Activated T-cell treated with anti-CD3 and anti-CD28 coated beads for 48 hours (primary cell): ENCODE measurements at places on chromosomes 3 and 15.

GRCh38 chr3:186653080-186653707, 12.6 kb upstream of the HRG start:
- no peak for DNase-seq

- DNase-seq, result no peak
Measured at GRCh38 chr3:118533676-118534075, 501.0 kb downstream of the IGSF11 start.

DNA sequence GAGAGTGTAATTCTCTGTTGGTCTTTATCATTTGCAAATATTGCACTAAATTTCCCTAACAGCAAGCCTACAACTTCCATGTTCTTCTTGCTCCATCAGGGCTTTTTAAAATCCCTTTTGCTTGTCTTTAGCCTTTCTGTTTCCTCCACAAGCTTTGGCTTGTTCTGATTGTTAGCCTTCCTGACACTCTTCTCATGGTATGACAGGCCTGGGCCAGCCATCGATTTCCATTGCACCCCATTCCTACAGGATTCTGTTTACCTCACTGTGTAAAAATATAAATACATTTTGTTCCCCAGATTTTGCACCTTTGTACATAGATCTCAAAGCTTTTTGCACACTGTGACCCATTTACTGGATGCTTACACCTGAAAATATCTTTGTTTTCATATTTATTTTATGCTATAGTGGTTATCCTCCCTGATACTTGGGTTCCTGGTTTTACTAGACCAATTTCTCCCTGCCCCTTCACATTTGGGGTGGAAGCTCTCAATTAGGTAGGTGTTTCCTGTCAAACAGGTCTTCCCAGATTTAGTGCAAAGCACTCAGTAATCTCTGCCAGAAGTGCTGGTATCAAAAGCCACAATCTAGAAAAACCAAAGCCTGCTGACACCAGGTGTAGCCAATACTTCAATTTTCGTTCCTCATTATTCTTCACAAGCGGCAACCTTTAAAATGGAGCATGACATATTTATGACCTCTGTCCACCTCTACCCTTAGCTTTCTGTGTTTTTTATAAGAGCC, 57.9 kb upstream of the PPP2R3A start:
- DNase-seq, result no peak

DNA sequence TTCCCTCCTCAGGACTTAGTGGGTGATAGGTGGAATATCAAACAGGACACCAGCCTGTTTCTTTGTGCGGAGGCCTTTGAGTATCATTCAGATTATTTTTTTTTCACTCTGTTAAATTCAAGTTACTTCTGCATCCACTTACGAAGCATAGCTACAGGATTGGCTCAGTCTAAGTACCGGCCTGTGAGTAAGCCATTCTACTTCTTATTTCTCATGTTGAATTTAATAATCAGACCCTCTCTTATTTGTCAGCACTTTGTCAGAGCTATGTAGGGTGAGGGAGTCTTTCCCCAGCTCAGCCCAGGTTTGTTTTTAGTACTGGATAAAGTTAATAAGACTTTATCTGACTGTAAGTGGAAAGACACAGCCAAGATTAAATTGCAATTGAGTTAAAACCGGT, 54.7 kb downstream of the ITPR1 start:
- no peak for DNase-seq

DNA sequence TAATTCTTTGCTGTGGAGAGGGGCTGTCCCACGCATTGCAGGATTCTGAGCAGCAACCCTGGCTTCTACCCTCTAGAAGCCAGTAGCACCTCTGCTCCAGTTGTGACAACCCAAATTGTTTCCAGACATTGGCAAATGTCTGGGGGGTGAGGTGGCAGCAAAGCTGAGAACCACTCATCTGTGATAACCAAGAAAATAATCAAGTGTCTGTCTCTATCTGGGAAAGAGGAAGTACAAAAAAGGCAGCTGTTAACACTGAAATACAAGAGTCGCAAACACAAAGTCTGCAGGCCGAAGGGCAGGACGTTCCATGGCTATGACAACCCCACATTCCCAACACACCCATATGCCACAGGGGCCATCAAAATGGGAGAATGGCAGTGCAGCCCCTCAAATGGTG, 42.2 kb upstream of the GNB5 start:
- no peak for DNase-seq

DNA sequence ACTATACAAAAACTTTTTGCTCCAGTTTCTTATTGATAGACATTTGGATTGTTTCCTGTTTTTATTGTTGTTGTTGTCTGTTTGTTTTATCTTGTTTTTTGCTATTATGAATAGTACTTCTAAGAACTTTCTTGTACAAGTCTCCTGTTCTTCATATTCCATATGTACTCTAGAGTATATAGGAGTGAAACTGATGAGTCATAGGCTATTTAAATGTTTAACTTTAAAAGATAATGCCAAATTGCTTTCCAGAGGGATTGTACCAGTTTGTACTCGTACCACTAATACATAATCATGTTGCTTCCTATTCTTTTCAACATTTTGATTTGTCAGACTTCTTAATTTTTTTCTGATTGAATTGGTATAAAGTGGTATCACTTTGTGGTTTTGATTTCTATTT, 19.6 kb downstream of the LRRC49 start:
- no peak for DNase-seq

GRCh38 chr3:50201573-50202315, 3.3 kb upstream of the SLC38A3 start:
- no peak for DNase-seq

GRCh38 chr3:159765030-159765859, 223.4 kb upstream of the IL12A start:
- DNase-seq, result no peak

DNA sequence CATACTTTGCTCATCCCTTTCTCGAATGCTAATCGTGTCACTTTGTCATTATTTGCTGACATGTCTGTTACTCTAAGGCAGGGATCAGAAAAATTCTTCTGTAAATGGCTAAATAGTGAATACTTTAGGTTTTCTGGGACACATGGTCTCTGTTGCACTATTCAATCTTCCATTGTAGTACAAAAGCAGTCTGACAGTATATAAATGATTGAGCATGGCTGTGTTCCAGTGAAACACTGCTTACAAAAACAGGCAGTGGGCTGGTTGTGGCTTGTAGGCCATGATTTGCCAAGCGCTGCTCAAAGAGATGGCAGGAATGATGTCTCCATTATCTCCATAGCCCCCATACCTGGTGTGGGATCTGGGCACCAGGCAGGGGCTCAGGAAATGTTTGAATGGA, 45.6 kb downstream of the TMEM266 start:
- DNase-seq, result no peak

- no peak for DNase-seq
Measured at GRCh38 chr3:113626503-113627371, 69.7 kb downstream of the USF3 start.

DNA sequence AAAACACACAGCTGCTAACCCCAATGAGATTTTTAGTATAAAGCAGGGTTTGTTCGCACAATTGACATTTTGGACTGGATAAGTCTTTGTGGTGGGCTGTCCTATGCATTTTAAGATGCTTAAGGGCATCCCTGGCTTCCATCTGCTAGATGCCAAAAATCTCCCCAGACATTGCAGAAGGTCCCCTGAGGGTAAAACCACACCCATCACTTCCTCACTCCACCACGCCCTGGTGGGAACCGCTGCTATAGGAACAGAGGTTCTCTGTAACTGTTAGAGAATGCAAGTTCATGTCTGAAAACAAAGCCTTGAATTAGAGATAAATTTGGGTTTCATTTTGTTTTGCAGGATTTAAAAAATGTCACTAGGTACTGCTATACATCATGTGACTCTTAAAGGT, 67.7 kb downstream of the ARHGEF26 start:
- no peak for DNase-seq

DNA sequence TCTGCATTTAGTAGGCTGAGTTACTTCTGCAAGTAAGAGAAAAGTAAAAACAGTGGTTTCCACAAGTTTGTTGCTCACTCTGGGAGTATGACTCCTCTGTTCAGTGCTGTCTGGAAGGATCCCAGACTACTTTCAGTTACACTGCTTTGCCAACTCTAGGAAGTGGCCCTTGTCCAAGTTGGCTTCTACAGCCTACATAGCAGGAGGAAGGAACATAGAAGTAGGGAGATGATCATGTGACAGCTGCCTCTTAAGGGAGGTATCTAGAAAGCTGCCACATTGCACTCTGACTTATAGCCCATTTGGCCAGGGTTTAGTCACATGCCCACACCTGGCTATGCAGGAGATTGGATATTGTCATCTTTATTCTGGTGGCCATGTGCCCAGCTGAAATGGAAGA, 298.1 kb downstream of the NSUN3 start:
- DNase-seq, result no peak

DNA sequence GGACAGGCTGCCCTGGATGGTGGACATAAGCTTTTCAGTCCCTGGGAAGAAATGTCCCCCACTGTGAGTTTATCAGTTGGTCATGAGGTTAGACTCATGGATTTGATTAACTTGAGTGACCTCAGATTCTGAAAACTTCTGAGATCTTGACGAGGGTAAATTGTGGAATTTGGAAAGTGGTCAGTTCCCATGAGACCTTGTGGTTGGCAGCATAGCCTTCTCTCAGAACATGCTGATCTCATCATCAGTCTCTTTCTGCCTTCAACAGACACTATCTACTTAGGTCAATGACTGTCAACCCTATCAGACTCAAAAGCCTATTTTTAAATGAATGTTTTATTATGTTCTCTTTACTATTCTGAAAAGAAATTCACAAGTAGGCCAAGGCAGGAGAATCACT, 45.6 kb upstream of the NDUFB4 start:
- no peak for DNase-seq

GRCh38 chr3:49025793-49026520, 3.2 kb downstream of the IMPDH2 start:
- DNase-seq, result no peak

GRCh38 chr3:187979564-187979963, 174.4 kb upstream of the LPP start:
- no peak for DNase-seq

GRCh38 chr3:22632536-22632935, 570.6 kb upstream of the UBE2E2 start:
- no peak for DNase-seq

DNA sequence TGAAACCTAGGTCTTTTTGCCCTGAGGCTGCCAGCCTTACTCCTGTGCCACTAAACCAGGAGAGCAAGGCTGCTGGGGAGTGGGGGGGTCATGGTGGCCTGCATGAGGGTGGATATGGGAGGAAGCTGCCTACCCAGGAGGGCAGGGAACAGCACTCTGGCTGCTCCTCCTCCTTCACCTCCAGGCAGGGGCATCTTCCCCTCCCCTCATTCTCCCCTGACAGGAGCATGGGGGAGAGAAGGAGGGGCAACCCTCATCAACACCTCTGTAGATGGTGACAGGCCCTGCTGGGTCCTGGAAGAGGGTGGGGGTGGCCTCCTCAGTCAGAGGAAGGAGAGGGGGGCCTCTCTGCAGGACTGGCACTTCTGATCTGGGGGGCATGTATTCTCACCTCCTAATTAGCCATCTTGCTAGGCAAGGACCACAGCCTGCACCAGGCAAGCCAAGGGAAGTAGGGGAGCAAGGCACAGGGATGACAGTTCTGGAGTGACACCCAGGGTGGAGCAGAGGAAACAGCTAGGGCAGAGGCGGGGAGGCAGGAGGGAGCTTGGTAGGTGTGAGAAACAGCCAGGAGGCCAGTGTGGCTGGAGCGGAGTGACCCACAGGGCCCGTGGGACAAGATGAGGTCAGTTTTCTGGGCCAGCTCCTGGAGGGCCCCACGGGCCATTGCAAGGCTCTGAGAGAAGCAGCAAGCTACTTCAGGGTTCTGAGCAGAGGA, 4.9 kb downstream of the CCDC33 start:
- no peak for DNase-seq

DNA sequence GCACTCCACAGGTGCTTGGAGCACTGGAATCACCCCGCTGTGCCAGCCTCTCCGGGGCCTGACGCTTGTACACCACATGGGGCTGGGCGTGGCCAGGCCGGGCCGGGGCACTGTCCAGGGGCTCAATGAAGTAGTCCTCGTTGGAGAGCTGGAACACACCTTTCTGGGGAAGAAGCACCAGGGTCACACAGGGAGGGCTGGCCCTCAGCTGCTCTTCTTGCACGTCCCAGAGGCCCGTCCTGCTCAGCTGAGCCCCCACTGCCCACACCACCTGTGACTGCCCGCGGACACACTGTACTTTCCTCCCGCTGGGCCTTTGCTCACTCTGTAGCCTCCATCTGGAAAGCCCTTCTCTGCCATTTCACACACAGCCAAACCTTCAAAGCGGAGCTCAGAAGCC, 13.3 kb downstream of the ADAMTS7 start:
- DNase-seq, result no peak

- no peak for DNase-seq
Measured at GRCh38 chr3:184567946-184568559, 6.5 kb downstream of the EPHB3 start.

- DNase-seq, result peak; percentile 16
Measured at GRCh38 chr15:43268111-43269105, 1.7 kb upstream of the TGM5 start.

- DNase-seq, result no peak
Measured at GRCh38 chr15:28012231-28012630, 86.9 kb downstream of the OCA2 start.

DNA sequence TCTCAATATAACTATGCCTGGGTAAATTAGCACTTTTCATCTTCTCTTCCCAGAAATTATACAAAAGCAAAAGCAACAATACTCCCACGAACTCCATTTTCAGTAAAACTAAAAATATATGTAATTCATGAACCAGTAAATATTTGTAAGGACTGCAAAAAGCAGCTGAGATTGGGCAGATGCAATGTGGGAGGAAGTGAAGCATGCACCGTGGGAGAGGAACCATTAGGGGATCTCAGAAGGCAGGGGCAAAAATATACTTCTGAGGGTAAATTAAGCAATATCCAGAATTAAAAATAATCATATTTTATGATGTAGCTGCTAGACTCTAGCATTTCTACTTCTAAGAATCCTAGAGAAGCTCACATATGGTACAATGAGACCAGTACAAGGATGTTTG, 20.2 kb downstream of the CFAP91 start:
- no peak for DNase-seq

GRCh38 chr3:171462224-171462623, 2.0 kb upstream of the TNIK start:
- no peak for DNase-seq

DNA sequence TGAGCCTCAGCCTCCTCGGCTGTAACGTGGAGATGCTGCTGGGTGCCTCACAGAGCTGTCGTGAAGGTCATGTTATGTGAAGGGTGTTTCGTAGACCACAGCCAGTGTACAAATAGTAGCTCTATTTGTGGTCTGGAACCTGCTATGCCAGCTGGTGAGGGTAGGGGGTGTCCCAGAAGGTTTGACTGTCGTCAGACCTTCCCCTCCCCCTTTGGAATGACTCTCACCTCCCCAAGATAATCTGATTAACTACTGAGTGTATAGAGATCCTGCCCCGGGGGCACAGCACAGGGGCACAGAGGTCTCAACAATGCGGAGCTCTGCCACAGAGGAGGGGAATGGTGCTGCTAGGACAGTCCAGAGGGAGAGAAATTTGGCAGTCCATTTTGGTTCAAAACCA, 20.5 kb downstream of the FGD5 start:
- DNase-seq, result no peak

- DNase-seq, result no peak
Measured at GRCh38 chr3:24763393-24763792, 268.7 kb upstream of the THRB start.

- DNase-seq, result no peak
Measured at GRCh38 chr3:152656972-152657355, 178.0 kb upstream of the P2RY1 start.
